ENCODE measurements at places on chromosomes 1 and 21. TPM values are rescaled to one million over a fixed set of nuclear protein-coding genes. Genes with fewer than 3 reads are reported as not detected.

GRCh38 chr1:200877010-200877409, 4.2 kb downstream of the GPR25 start:
- no peak for DNase-seq

GRCh38 chr1:53278298-53278725, 40.0 kb upstream of the MAGOH start:
- DNase-seq, result peak; percentile 46

DNA sequence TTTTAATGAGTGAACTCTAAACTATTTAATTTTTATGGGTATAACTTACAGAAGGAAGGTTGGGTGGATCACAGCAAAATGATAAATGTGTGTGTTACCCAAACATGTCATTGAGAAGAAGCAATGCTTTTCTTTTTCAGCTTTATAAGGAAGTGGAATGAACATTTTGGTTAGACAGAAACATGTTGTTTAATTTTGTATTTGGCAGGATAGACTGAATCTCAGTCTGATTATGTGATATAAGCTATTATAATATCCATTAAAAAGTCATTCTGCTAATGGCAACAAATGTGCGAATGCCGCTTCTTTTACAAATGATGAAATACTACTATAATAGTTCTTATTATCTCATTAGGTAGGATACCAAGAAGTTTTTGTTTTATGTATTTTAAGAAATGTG, 281.9 kb upstream of the ZRANB2 start:
- DNase-seq, result no peak

DNA sequence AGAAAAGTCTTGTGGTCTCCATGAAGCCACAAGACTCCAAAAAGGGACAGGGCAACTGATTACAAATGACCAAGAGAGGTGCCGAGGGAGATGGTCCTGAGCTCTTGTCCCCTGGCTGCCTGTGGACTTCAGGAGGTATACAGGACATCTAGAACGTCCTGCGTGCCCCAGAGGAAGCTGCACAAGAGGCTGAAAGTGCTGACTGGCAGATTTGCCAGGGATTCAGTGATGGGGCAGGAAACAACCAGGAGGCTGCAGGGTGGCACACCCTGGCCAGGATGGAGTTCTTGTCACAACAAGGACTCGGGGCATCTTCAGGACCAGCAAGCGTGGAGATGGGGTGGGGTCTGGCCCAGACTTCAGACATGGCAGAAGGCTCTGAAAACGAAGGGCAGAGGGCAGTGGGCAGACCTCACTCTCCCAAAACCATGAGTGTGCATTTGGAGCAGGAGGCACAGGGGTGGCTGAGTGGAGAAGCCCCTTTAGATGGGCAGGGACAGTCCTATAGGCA, 13.4 kb upstream of the PKP1 start:
- DNase-seq, result no peak

Gene NBPF1
- 31.5 TPM for total RNA-seq

Gene RAB3GAP2
- 93.3 TPM for total RNA-seq

GRCh38 chr1:180503280-180503862, 994 bp upstream of the ACBD6 start:
- DNase-seq, result peak; percentile 53

- no peak for DNase-seq
Measured at GRCh38 chr1:201455098-201455497, 13.9 kb downstream of the PHLDA3 start.

DNA sequence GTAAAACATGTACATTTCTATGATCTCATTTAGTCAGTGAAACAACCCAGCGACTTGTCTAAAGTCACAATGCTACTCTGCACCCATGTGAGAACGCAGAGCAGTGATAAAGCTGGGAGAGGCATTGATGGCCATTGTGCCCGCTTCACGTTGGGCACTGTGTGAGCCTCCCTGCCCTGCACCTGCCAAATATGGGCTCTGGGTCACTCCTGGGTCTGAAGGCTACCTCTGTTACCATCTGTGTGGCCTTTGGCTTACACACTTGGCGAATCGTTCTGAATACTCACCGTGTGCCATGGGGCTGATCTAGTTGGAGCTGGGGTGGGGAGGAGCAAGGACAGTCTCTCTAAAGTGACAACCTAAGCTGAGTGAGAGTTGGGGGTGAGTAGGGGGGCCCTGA, 29.9 kb downstream of the PCSK9 start:
- DNase-seq, result no peak

Gene PRR9
- not detected for total RNA-seq

Gene ADGRB2
- total RNA-seq, result 1.7 TPM

DNA sequence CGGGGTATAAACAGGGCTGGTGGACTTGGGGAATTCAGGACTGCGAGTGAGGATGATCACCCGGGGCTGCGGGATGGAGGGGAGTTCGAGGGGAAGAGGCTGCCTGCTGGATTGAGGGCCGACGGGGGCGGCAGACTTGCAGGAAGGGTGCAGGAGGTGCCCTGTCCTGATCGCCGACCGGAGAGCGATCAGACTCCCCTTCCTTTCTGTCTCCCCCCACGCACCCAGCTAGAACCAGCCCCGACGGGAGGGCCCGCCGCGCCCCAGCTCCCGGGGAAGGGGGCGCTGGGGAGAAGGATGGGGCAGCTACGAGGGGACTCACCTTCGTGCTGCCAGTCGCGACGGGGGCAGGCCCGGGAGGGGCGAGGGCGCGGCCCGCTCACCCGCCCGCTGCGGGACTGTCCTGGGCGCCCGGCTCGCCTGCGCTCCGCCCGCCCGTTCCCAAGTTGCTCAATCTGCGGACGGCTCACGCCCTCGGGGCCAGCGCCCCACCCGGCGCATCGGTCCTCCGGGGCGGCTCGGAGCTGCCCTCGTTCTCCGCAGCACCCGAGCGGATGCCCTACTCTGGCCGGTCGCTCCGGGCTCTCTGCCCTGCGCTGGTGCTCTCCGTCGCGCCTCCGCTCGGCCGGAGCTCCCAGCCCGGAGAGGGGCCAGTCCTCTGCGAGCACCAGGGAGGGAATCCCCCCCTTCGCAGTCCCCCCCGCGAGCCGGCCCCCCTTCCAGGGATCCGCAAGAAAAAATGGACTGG, at the start of gene RSPO1:
RSPO1 (minus strand) TSS at position 649 of the 748 bp plus-strand sequence. CDS start 5,231 bp downstream, outside the sequence.
- DNase-seq, result no peak

DNA sequence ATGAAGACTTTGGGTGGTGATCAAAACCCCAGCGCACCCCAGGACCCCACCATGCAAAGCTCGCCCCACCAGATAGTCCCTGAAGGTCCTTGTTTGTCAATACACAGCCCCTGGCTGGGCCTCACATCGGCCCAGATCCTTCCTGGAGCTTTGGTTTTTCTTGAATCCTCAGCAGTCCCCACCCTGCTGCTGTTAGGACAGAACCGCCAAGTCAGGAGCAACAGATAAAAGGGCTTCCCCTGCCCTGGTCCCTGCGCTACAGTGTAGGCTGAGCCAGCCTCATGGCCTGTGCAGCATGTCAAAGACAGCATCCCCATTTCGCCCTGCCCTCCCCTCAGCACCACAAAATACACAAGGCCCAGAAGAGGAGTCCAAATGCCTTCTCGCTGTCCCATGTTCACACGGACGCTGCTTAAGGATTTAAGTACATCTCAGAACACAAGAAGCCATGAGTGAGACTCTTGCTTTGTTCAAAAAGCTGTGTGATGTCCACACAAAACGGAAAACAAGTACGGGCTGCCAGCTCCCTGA, 65.7 kb downstream of the PSMG1 start:
- no peak for DNase-seq

- DNase-seq, result no peak
Measured at GRCh38 chr1:3774946-3775489, 2.5 kb downstream of the SMIM1 start.

Gene KPRP
- total RNA-seq, result 0.25 TPM

DNA sequence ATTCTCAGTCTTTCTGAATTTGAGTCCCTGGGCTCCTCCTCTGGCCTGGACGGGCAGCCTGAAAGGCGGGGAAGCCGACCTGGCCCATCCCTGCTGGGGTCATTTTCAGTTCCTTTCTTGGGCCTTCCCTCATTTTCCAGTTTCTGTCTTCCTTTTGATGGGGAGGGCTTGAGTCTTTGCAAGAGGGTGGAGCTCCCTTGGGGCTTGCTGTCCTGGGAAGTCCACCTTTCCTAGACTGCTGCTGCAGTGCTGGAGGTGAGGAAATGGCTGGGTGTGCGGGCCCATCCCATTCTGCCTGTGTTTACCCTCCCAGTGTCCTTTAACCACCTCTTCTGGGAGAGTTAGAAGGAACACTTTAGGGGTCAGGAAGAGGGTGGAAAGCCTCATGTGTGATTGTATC, 40.4 kb upstream of the SYNC start:
- DNase-seq, result no peak

Gene KCNN3
- total RNA-seq, result not detected

DNA sequence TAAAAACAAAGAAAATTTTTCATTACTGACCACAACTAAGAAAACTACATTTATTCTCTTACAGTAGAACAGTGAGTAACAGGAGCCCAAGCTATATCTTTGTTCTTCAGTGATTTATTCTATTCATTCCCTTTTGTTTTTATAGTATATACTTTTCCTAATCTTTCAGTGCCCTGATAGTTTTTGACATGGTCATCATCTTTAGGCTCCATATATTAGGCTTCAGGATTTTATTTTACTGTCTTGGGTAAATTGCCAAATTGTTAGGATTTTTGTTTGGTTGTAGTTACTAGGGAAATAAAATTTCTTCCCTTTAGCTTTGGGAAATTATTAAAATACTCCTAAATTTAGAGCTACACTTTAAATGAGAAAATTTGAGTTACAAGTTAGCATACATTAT, 10.3 kb downstream of the FBXO28 start:
- no peak for DNase-seq

GRCh38 chr1:78090472-78091133, 44.8 kb downstream of the GIPC2 start:
- DNase-seq, result no peak

DNA sequence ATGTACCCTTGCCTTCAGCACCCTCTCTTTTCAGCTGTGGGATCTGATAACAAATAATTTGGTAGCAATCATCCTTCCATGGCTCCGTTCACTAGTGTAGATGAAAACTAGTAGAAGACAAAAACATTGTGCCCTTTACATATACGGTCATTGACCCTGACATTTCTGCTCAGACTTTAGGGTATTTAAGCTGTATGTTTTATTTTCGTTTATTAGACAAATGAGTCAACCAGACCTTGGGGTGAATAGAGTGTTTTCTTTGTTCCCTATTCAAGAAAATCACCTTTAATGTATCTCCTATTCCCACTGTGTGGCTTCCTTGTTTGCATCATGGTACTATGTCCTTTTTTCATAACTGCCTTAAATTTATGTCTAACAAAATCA, 187.3 kb downstream of the VAV3 start:
- DNase-seq, result no peak

- DNase-seq, result no peak
Measured at GRCh38 chr1:34923490-34923889, 6.0 kb downstream of the DLGAP3 start.

- DNase-seq, result peak; percentile 95
Measured at GRCh38 chr21:38993561-38993960, 187.8 kb downstream of the ETS2 start.

- no peak for DNase-seq
Measured at GRCh38 chr1:47205918-47206317, 16.1 kb upstream of the PDZK1IP1 start.

- DNase-seq, result no peak
Measured at GRCh38 chr1:46254668-46255067, 7.1 kb downstream of the RAD54L start.

DNA sequence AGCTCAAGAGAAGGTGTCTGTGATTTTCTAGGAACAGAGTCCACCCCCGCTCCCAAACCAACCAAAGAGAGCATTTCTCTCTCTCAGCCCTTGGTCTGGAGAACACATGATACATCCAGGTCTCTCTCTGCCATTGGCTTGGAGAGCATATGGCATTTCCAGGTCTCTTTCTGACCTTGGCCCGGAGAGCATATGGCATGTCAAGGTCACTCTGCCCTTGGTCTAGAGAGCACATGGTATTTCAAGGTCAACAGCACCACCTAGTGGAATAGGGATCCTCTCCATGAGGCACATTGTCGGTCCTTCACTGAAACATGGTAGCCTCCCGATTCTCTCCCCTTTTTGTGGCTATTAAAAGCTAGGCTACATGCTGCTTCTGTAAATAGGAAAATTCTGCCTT, 437.7 kb upstream of the OLFM3 start:
- peak; percentile 40 for DNase-seq

DNA sequence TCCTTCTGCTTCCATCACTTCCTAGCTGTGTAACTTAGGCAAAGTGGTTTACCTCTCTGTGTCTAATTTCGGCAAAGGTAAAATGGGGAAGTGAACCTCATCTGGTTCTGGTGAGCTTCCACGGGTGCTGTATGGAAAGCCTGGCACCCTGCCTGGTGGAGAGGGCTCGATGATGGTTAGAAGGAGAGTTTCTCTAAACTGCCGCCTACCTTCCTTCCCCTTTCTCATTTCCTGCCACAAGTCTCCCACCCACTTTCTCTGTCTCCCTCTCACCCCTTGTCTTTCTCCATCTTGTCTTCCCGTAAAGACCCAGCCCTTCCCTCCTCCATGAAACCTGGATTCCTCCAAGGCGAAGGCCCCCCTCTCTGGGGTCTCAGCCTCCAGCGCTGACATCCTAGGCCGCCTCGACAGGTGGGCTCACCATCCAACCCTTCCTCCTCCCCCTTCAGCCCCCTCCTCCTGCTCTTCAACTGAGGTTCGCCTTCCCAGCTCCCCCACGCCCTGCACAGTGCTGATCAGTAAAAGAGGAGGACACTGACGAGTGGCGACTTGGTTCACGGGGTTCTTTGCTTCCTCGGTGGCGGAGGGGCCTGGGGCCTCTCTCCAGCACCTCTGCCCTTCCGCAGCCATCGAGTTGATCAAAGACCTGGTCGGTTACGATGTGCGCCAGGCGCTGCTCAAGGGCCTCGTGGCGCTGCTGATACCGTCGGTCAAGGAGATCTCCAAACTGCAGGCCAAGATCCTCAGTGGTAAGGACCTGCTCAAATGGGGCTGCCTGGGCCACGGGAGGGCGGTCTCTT, 7.3 kb downstream of the RNU5D-1 start:
- no peak for DNase-seq

DNA sequence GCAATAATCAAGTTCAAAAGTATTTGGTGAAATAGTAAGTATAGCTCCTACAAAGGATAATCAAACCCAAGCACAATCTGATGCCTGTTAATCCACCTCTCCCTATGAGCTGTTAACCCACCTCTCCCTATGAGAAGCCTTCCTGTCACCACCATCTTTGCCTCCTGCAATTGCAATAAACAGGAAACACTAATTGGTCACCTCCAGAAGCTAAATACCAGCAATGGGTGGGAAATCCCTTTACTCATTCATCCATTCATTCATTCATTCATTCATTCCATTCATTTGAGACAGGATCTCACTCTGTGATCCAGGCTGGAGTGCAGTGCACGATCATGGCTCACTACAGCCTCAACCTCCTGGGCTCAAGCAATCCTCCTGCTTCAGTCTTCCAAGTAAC, 132.8 kb downstream of the RERE start:
- DNase-seq, result no peak

- DNase-seq, result peak; percentile 42
Measured at GRCh38 chr1:169118227-169118626, 11.7 kb downstream of the ATP1B1 start.

GRCh38 chr1:230972855-230973271, 5.8 kb downstream of the TTC13 start:
- DNase-seq, result no peak

Gene KIF17
- 1.9 TPM for total RNA-seq

GRCh38 chr1:26689504-26689903, 6.3 kb upstream of the ARID1A start:
- no peak for DNase-seq

Data from MCF 10A (cell line).